ENCODE measurements at places on chromosomes 7 and 10.

GRCh38 chr10:74748468-74749031, 77.8 kb upstream of the KAT6B start:
- no peak for DNase-seq

- DNase-seq = no peak
Measured at GRCh38 chr10:126214021-126214420, 174.3 kb downstream of the ADAM12 start.

- no peak for DNase-seq
Measured at GRCh38 chr7:55070271-55070743, 51.5 kb downstream of the EGFR start.

DNA sequence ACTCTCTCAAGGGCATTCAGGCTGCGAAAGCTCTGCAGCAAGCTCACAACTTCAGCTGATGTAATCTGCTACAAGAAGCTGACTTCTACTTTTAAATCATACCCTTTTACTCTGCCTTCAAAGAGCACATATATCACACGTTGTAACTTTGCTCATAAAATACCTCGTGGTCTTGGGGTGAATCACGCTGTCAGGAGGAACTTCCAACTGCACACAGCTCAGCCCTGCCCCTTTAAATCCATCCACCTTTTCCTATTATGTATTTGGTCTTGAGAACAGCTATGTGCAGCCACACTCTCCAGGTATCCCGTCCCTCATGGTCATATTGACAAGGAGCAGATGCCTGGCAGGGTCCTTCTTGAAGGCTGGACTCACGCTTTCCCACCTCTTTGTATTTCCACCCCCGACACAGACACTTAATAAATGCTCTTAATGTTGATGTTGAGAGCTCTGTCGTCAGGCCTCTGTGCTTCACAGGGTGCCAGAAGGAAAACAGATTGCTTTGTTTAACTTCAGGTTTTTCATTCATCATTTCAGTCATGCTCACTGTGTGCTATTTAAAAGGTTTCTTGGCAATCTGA, 47.6 kb downstream of the ICA1 start:
- DNase-seq = no peak

GRCh38 chr7:1087465-1087814, 473 bp upstream of the GPER1 start:
- DNase-seq = no peak

- no peak for DNase-seq
Measured at GRCh38 chr10:43068471-43069210, 8.2 kb upstream of the RET start.

- no peak for DNase-seq
Measured at GRCh38 chr7:90229682-90230081, 15.3 kb upstream of the CFAP69 start.

DNA sequence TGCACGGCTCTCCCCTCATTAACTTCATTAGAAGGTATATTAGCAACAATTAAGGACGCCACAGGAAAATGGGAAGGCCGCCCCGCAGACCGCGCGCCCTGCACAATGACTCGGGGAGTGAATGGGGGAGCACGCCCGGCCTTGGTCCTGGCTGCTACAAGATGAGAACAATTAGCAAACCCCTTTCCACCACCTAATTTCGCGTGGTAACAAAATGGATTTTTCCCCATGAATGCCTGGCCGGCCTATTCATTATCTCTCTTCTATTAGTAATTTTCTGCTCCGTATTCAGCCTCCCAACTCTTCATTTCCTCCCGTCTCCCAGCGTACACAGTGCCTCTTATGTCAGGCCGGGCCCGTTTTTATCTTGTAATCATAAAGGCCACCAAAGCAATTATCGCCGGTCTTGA, 346.9 kb downstream of the DNAJB6 start:
- peak; percentile 21 for DNase-seq

GRCh38 chr7:143367972-143368371, 5.5 kb upstream of the FAM131B start:
- peak; percentile 35 for DNase-seq

GRCh38 chr10:110260746-110261477, 43.8 kb downstream of the SMNDC1 start:
- no peak for DNase-seq

- DNase-seq = no peak
Measured at GRCh38 chr7:94258418-94259300, 136.0 kb upstream of the COL1A2 start.

GRCh38 chr10:50545846-50546245, 77.9 kb downstream of the SGMS1 start:
- DNase-seq = no peak

- no peak for DNase-seq
Measured at GRCh38 chr10:21194510-21194993, 297.4 kb upstream of the NEBL start.

DNA sequence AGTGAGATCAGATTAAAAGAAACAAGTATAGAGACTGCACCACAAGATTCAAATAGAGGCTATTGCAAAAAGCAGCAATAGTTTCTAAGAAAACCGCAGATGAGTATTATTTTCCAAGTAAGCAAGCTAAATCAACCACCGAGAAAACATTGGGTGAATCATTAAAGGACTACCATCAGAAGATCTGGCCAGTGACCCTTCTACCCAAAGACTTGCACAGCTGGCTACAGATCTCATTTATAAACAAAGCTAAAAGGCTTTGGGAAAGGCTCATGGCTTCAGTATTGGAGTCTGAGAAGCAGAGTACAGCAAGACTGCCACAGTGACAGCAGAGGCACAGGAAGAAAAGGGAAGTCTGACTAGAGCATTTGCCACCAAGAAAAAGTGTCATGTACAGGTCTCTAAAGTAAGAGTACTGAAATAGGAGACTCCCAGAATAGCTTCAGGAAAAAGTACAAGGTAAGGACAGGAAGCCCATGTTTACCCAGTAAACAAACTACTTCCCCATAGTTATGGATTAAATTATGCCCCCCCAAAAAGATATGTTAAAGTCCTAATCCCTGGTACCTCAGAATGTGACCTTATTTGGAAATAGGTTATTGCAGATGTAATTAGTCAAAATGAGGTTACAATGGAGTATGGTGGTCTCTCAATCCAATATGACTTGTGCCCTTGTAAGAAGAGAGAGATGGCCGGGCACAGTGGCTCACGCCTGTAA, 19.0 kb downstream of the STEAP1 start:
- no peak for DNase-seq

GRCh38 chr7:40579401-40579800, 444.6 kb downstream of the SUGCT start:
- no peak for DNase-seq

DNA sequence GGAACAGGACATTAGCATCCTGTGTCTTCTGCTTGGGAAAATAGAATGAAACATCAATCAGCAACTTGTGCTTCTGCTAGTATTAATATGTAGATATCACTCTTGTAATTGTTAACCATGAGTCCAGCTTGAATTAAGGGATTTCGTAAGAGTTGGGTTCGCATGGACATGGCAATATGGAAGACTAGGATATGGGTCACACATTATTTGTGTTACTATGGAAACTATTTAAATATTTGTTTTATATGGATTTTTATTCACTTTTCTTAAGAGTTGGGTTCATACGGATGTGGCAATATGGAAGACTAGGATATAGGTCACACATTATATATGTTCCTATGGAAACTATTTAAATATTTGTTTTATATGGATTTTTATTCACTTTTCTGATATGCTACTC, 24.5 kb downstream of the TNPO3 start:
- DNase-seq = no peak

DNA sequence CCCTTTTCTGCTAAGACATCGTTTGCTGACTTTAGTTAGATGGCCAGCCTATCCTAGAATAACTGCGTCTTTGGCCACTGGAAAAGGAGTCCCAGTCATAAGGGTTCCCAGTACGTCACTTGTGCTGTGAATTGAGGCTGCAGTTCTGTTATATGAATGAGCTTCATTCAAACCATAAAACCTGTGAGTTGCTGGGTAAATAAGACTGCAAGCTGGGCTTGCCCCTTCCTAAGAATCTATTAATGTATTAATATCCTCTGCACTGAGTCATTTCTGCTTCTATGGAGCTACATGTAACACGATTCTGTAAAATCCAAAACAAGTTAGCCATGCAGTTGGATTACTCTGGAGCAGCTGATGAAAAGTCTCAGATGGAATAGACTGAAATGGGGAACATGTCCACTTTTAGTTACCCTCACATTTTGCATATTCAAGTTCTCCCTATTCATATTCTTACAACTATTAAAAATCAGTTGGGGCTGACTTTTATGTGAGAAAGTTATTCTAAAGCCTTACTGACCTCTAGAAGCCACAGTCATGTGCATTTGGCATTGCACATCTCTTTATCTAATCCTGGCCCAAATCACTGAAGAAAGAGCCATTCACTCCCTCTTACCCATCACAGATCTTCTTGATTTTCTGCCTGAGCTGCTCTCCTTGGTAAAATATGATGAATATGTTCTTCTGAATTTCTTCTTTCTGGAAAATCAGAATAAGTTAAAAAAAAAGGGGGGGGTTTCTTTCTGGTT, 41.8 kb upstream of the TMEM213 start:
- no peak for DNase-seq

GRCh38 chr10:122363722-122364463, 10.6 kb upstream of the PLEKHA1 start:
- no peak for DNase-seq

GRCh38 chr7:49717547-49717946, 55.9 kb upstream of the VWC2 start:
- no peak for DNase-seq
